NCI-H187 treated with DMSO at 0.1 percent for 48 hours (cell line): ENCODE measurements at places on chromosomes 1 and 21.

DNA sequence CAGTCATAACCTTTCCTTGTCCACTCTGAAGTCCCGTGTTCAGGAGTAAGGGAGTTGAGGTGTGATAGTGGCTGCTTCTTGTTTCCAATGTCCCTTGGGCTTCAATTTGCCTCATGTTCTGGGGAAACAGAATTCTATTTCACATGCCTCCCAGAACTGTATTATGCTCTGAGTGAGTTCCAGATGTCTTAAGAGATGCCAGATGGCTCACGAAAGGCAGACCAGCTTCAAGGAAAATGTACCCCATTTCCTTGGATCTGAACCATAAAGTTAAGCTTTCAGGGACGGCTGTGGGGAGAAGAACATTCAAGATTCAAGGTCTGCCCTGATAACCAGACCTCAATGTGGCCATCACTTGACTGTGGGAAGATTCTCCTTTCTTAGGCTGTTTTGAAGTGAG lies 42.4 kb downstream of the C1orf87 start:
- DNase-seq: no peak

GRCh38 chr1:31064718-31065309 lies 703 bp downstream of the PUM1 start:
- no peak for DNase-seq

DNA sequence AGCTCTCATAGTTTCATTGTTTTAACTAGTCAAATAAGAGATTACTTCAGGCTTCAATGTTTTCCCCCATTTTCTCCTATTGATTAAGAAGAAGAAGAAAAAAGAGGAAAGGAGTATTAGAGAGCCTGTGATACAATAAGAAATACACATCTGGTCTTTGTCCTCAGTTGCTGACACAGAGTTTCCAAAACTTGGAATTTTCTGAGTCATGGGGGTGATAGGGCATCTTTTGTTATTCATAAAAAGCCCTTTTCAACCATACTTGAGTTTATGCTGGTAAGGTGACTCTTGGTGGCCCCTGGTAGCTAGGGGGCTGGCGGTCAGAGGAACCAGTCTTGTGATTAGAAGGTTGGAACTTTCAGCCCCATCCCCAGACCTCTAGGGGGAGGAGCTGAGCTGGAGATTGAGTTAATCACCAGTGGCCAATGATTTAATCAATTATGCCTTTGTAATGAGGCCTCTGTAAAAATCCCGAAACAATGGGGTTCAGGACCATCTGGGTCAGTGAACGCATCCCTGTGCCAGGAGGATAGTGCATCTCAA lies 28.9 kb upstream of the KLF18 start:
- DNase-seq: no peak

DNA sequence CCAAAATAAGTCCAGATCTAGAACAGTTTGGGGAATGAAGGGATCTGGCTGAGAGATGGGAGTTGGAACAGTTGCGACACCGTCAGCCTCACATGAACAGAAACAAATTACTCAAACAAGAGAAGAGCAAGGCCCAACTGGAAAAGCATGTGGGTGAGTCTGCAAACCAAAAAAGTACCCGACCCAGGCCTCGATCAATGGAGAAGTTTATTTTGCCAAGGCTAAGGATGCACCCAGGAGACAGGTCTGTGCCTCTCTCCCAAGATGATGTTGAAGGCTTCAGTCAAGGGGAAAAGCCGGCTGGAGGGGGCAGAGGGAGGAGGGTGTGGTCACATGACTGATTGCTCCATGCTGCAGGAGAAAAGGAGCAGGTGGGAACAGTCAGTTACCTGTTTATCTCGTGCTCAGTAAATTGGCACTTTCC lies 42.3 kb downstream of the KRTAP10-1 start:
- peak; percentile 65 for DNase-seq

- DNase-seq: no peak
Measured at GRCh38 chr1:166703726-166704462, 135.4 kb upstream of the POGK start.

DNA sequence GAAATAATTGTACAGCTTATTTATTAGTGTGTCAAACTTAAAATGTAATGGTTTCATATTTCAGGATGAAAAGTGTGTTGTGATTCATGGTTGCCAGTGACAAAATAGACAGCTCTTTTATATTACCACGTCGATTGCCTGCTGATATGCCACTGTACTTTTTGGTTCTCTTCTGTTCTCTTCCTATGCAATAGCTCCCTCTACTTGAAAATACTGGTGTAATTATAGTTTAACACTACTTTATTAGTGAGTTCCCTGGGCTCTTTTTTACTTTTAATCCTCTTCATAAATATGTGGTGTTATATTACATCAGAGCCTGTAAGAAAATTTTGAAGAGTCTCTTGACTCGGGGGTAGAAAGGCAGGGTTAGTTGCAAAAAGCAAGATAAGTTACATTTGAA lies 111.3 kb downstream of the PATJ start:
- no peak for DNase-seq

DNA sequence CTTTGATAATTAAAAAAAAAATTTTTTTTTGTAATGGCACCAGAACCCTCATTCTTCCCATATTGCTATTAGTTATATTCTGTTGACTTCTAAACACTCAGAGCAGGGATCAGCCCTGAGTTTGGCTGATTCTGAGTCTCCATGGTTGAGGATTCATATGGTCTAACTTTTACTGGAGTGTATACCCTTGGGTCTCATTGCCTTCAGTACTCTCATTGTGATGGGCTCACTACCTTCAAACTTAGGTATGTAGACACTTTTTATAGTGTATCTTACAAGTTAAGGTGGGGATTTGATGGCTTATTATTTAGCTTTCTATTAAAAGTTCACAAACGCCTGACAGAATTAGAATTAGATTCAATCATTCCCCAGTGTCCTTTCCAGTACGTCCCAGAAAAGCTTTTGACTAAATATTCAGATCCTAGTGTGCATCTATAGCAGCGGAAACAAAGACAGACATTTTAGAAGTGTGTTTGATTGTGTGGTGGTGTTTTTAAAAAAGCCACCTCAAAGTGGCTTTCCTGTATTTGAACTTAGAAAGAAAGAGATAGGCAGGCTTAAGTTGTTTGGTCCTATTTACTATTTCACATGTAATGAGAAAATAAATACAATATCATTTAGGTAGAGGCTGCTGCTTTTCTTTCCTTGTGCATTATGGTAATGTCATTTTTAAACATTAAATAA lies 1.4 kb downstream of the MACF1 start:
- DNase-seq: no peak

- no peak for DNase-seq
Measured at GRCh38 chr1:215482079-215482478, 85.0 kb upstream of the KCTD3 start.

GRCh38 chr1:50796272-50796671 lies 163.8 kb downstream of the FAF1 start:
- DNase-seq: no peak

- DNase-seq: no peak
Measured at GRCh38 chr1:12369258-12369657, 139.4 kb downstream of the VPS13D start.

GRCh38 chr1:32398401-32398800 lies 4.2 kb upstream of the BSDC1 start:
- DNase-seq: no peak

DNA sequence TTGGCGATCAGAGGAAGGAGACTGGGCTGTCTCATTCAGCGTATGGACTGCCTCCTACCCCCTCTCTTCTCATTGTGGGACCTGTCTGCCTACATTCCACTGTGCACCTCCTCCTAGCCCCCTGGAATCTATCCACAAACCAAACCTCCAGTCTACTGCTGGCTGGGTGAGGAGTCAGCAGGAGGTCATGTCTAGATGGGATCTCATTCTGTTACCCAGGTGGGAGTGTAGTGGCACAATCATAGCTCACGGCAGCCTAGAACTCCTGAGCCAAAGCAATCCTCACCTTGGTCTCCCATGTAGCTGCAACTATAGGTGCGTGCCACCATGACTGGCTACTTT lies 18.0 kb upstream of the TTC22 start:
- DNase-seq: no peak

DNA sequence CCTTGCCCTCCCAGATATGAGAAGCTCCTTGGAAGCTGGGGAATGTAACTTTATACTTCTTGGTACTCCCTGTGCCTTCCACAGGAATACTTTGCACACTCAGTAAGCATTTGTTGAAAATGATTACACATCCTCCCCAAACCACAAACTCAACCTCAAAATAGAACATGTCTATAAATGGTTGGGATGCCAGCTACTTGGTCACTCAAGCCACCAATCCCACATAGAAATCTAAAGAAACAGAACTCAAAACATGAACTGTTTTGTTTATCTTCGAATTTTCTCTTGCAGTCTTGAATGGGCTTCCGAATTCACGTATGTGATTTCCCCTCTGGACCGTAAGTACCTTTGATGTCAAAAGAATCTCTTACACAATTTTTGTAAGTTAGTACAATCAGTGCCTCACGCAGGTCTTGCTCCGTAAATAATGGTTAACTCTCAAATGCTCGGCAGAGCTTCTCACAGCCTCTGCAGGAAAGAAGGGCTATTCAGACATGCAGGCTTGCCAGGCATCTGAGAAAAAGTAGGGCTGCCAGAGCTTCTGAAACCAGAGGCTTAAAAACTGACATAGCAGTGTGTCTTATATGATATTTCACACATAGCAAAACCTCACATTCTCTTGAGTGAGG lies 26.9 kb downstream of the SORT1 start:
- DNase-seq: no peak

GRCh38 chr21:35041881-35042280 lies 7.2 kb downstream of the RUNX1 start:
- no peak for DNase-seq

- DNase-seq: no peak
Measured at GRCh38 chr1:180954005-180954800, 41.5 kb downstream of the KIAA1614 start.

DNA sequence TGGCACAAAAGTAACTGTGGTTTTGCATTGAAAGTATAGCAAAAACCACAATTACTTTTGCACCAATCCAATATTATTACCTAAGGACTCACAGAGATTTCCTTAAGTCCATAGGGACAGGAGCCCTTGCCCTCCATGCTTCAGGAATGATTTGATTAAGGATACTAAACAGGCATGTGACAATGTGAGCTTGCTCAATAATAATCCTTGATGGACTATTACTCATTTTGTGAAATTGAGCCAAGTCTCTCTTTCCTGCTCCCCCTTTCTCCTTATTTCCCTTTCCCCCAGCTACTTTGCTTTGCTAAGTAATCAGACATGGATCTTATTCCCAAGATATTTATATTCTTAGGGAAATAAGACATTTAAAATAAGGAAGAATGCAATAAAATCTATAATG lies 21.6 kb upstream of the RGL1 start:
- DNase-seq: no peak

DNA sequence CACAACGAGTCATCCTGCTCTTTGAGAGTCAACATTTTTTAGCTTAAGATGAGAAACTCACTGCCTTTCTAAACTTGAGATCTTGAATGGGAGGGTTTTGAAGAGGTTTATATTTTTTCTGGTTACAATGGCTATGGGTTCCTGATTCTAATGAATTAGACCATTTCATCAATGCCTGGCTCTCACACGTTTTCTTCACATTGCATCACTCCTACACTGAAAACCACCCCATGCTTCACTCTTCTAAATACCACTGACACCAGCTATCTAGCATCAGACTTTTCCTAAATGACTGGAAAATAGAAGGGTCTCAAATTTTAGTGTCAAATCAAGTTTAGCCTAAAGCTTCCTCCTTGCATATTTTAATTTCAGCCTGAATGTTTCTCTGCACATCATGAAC lies 606.1 kb upstream of the USP24 start:
- no peak for DNase-seq

DNA sequence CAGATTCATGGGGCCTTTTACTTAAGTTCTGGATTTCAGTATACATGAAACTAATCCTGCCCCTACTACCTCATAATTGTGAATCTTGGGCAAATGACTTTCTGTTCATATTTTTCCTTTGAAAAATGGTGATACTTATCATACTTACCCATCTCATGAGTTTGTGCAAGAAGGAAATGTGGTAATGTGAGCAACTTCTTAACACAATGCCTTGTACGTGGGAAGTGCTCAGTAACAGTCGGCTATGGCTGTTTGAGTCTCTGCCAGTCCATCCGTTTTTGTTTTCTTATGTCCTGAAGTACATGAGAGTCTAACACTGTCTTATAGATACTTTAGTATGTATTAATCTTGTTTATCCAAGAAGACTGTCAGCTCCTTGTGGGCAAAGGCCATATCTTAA lies 86.5 kb downstream of the PATJ start:
- DNase-seq: no peak

DNA sequence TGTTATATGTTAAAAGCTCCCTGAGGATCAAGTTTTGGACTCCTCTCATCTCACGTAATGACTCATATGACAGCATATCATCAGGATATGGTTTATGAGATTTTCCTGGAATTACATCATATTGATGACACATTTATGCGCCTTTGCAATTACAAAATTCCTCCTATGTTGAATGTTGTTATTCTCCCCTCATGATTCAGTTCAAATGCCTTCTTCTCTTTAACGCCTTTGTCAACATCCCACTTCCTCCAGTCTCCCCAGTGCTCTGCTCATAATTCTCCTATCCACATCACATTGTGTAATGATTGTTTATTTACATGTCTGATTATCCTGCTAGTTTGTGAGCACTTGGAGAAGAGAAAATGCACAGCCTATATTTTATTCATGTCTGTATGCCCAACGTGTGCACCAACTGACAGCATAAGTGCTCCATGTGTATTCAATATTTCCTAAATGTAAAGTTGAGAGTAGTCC lies 80.9 kb upstream of the BACH1 start:
- no peak for DNase-seq

- no peak for DNase-seq
Measured at GRCh38 chr21:30646904-30647414, 4.3 kb downstream of the KRTAP20-3 start.

- no peak for DNase-seq
Measured at GRCh38 chr1:165371588-165372225, 15.2 kb upstream of the LMX1A start.

DNA sequence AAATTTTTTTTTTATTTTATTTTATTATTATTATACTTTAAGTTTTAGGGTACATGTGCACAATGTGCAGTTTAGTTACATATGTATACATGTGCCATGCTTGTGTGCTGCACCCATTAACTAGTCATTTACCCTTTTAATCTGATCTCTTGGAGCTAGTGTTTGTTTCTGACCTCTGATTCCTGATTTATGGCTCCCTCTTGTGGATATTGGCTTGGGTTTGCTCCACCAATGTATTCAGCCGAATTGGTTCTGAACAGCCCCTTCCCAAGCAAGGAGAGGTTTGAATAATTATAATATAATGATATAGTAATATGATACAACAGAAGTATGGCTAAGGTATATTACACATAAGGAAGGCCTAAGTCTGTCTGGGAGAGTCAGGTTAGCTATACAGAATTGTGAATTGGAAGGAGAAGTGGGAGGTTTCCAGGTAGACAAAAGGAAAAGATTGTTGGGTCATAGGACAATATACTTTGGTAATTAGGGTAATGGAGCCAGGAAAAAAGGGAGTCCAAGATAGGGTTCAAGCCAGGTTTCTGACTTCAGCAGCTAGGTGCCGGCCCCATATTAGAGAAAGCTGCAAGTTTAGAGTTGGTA lies 53.1 kb upstream of the HMCN1 start:
- peak; percentile 60 for DNase-seq

GRCh38 chr1:222798975-222799374 lies 15.9 kb upstream of the DISP1 start:
- no peak for DNase-seq
